Testis (tissue), 5 donors: ENCODE measurements at places on chromosomes 5 and 9. TPM values are rescaled to one million over a fixed set of nuclear protein-coding genes. Genes with fewer than 3 reads are reported as not detected.

NUTM2F gene
- 3.9 TPM for total RNA-seq

CDHR2 gene
- 60.5 TPM for total RNA-seq

CCL28 gene
- 7.6 TPM for total RNA-seq

GABRA6 gene
- total RNA-seq, result 6.2 TPM

MYORG gene
- 2.8 TPM for total RNA-seq

RANBP17 gene
- total RNA-seq, result 58.2 TPM

ADAMTS6 gene
- 43.1 TPM for total RNA-seq

WDR41 gene
- 46.5 TPM for total RNA-seq

RNF183 gene
- 1.7 TPM for total RNA-seq

LMBRD2 gene
- total RNA-seq, result 24.4 TPM

IFNA2 gene
- 1.2 TPM for total RNA-seq

SAPCD2 gene
- total RNA-seq, result 1.4 TPM

MAPKAP1 gene
- 112 TPM for total RNA-seq

CDKN2A gene
- 20.4 TPM for total RNA-seq

OR1Q1 gene
- not detected for total RNA-seq

NIM1K gene
- total RNA-seq, result 0.68 TPM

MLANA gene
- total RNA-seq, result not detected

CA9 gene
- total RNA-seq, result 11.0 TPM

ACOT12 gene
- total RNA-seq, result 0.87 TPM

NUTM2G gene
- 1.3 TPM for total RNA-seq

COL23A1 gene
- 5.0 TPM for total RNA-seq

SAXO1 gene
- total RNA-seq, result 44.0 TPM

PDGFRB gene
- 71.2 TPM for total RNA-seq

IL33 gene
- 3.6 TPM for total RNA-seq

CDH9 gene
- total RNA-seq, result not detected

ADAMTS2 gene
- total RNA-seq, result 13.6 TPM

DMRTA1 gene
- total RNA-seq, result 0.43 TPM

SAP30L gene
- total RNA-seq, result 56.9 TPM

GABRP gene
- not detected for total RNA-seq

ADAMTSL1 gene
- 6.7 TPM for total RNA-seq

OGN gene
- 9.5 TPM for total RNA-seq

CARTPT gene
- 15.0 TPM for total RNA-seq

PITX1 gene
- total RNA-seq, result 3.0 TPM

ATOX1 gene
- total RNA-seq, result 135 TPM

LRRC14B gene
- 0.94 TPM for total RNA-seq

CAVIN4 gene
- total RNA-seq, result 3.5 TPM

FAM221B gene
- total RNA-seq, result 7.2 TPM

GRXCR2 gene
- not detected for total RNA-seq

C5orf15 gene
- 65.1 TPM for total RNA-seq

LCN12 gene
- 11.5 TPM for total RNA-seq

DBN1 gene
- 69.6 TPM for total RNA-seq

MARCOL gene
- not detected for total RNA-seq

YTHDC2 gene
- 44.3 TPM for total RNA-seq

PFN3 gene
- 27.5 TPM for total RNA-seq

GPX8 gene
- total RNA-seq, result 12.3 TPM

PDE6A gene
- total RNA-seq, result 4.6 TPM

TICAM2 gene
- total RNA-seq, result 0.68 TPM
